AG04450 (cell line): ENCODE measurements at places on chromosomes 3 and 15. TPM values are rescaled to one million over a fixed set of nuclear protein-coding genes. Genes with fewer than 3 reads are reported as not detected.
A peak's percentile ranks its signal among the peaks of the same experiment; 100 is the strongest.

The STRIT1 gene
- not detected in 2 replicates for polyA plus RNA-seq

DNA sequence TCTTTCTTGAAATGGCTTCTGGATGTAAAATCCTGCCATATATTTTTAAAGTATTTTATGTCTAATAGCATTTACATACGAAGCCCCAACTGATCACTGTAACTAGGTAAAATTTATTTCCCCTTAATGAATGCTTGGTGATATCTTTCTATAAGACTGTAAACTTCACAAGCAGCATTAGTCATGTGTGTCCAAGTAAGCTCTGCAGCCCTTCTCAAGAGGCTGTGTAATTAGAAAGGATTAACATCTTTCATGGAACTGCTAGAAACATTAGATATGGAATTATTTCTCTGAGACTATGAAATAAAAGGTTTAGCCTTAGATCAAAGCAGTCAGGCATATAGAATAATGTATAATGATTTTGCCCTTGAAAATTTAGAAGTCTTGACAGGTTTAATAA lies 143.3 kb downstream of the EPHA3 start:
- no peak for DNase-seq

GRCh38 chr15:100648951-100649350 lies 46.6 kb downstream of the ASB7 start:
- DNase-seq: no peak

DNA sequence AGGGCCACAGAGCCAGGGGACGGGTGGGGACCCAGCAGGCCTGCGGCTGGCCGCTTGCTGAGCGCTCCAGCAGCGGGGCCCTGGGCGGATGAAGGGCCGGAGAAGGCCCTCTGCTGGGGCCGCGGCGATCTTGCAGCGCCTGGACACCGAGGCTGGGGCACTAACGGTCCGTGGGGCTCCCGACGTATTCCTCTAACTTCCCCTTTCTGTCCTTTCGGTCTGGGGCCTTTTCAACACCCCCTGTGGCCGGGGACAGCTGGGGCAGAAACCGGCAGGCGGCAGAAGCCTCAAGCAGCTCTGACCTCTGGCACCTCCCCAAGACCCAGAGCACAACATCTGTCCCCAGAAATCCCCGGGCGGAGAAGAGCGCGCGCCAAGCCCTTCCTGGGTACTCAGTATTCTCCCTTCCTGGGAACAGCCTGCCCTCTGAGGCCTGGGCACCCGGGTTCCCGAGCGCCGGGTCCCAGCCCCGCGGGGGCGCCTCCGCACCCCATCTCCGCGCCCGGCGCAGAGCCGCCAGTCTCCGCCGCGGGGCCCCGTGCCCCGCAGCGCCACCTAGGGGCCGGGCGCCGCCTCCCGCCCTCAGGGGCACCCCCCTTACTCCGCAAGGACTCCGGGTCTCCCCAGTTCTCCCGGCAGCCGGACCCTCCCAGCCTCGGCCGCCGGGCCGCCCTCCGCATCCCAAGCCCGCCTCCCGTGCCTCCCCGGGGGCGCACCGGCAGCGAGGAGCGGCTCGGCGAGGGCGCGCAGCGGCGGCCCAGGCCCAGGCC lies 582 bp upstream of the SLCO3A1 start:
- no peak for DNase-seq

DNA sequence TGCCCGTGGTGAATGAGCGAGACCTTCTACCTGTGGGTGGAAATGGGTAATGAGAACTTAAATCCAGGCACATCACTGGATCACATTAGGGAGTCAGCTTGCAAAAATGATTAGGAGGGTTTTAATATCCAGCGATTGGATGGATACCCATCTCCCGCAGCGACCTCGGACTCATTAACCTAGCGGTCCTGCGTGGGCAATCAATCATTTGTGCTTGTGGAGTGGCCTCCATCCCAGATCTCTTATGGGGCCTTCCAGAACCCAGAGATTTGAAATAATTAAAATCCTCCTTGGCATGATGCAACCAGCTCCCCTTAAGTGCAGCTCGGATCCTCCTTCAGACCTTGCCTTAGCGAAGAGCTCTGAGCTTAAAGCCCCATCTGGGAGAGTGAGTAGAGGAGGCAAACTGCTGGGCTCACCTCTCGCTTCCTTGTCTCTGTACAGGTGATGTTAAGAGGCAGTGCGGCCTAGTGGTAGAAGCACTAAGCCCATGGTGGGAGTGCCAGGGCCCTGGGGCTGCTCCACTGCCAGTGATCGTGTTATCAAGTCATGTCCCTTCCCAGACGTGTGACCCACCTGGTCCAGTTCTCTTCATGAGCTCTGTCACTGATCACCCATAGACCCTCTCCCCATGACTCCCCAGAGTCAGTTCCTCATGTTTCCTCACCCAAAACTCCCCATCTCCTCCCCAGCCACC lies 285.2 kb upstream of the TLE3 start:
- no peak for DNase-seq

DNA sequence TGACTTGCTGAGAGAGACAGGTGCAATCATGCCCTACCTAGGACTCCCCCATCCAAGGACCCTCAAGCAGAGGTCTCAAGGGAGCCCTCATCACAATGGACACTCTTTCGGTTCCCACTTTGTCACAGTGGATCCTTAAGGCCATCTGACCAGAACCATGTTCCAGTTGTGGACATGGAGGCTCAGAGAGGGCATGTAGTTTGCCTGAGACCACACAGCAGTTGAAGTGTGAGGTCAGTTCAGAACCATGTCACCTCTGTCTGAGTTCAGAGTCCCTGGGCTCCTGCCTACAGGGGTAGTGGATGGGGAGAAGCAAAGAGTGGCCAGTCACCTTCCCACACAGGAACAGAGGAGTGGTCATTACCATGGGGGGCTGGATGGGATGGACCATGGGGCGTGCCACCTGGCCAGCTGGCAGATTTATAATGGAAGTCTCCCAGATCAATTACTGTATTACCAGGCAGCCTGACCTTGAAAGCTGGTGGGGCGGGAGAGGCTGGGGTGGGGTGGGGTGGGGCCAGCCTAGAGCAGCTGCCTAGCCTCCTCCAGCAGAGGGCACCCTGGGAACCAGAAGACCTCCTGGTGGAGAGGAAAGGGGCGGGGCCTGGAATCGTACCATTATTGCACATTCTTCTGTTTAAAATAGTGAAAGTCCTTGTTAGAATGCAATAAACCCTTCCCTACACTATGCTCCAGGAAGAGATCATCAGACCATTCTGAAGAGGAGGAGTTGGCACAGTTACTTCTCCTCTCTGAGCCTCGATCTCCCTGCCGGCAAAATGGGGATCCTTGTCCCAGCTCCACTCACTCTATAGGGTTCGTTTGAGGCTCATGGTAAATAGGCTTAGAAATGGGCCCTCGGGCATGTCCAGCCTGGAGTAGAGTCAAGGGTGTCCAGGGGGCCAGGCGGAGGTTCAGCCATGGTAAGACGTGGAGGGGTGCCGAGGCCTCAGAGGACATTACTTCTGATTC lies 26.9 kb upstream of the LINGO1 start:
- DNase-seq: no peak

- no peak for DNase-seq
Measured at GRCh38 chr15:56919609-56920366, 1.3 kb downstream of the TCF12 start.

- DNase-seq: no peak
Measured at GRCh38 chr3:71584394-71585011, 975 bp upstream of the FOXP1 start.

DNA sequence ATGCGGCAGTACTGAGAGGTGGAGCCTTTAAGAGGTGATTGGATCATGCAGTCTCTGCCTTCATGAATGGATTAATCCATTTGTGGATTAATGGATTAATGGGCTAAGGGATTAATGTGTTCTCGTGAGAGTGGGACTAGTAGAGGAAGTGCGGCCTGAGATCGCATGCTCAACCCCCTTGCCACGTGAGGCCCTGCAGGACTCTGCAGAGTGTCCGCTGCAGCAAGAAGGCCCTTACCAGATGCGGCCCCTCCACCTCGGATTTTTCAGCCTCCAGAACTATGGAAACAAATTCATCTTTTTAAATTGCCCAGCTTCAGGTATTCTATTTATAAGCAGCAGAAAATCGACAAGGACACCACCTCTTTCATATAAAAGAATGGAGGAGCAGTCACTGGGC lies 148.8 kb downstream of the TPRA1 start:
- no peak for DNase-seq

GRCh38 chr15:94119923-94120775 lies 111.2 kb upstream of the MCTP2 start:
- DNase-seq: peak; percentile 84
